Amygdala (tissue), 56 donors: ENCODE measurements at places on chromosomes 4 and X.

DNA sequence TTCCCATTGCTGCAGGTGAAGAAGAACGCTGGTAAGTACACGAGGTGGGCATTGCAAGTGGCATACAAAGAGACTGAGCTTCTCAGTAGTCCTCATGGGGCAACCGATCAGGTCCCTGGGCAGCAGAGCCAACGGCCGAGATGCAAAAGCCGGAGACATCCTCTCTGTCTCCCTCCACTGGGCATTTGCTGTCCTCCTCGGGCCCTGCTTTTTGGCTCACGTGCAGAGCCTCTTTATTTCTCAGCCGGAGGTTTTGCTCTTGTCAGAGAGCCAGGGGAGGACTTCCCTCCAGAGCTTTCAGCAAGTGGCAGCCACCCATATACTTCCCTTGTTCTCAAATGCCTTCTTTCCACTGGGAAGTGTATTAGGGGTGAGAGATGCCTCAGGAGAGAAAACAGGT, 18.0 kb downstream of the STARD8 start:
- no peak for DNase-seq

GRCh38 chr4:107838861-107839565, 14.3 kb downstream of the SGMS2 start:
- DNase-seq, result no peak

- no peak for DNase-seq
Measured at GRCh38 chrX:253451-254297, 27.5 kb upstream of the PLCXD1 start.

DNA sequence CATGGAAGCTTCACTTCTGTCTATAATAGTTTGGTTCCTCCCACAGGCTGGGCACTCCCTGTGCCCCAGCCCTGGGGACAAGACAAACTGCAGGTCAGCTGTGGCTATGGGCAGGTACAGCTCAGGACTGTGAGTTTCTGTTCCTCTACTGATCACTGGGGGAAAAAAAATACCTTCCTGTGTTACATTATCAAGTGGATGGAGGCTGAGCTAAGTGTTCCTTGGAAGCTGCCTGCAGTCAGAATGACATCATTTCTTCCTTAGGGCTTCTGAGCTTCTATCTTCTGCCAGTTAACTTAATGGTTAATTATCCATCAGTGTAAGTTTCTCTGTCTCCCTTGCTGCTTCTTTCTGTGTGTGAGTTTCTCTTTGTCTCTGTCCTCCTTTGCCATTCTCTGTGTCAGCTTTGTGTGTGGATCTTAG, 4.6 kb downstream of the RAB33A start:
- DNase-seq, result no peak

DNA sequence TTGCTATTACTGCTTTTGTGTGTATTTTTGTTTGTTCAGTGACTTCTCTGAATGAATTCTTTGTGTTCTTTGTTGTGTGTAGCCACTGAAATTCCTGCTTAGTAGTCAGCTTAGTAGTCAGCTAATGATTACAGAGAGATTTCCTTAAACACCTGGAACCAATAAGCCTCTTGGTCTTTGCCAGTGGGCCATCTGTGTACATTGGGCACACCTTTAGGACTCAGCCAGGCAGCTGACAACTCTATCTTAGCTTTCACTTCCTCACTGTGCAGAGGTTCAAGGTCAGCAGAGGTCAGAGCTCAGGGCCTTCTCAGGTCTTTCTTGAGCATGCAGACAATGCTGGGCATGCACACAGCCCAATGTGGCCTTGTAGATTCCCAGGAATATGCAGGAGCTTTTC, 59.3 kb downstream of the RWDD4 start:
- DNase-seq, result no peak

- DNase-seq, result no peak
Measured at GRCh38 chr4:3790006-3790561, 23.9 kb downstream of the ADRA2C start.

- DNase-seq, result no peak
Measured at GRCh38 chrX:10079231-10079630, 77.5 kb upstream of the CLCN4 start.

DNA sequence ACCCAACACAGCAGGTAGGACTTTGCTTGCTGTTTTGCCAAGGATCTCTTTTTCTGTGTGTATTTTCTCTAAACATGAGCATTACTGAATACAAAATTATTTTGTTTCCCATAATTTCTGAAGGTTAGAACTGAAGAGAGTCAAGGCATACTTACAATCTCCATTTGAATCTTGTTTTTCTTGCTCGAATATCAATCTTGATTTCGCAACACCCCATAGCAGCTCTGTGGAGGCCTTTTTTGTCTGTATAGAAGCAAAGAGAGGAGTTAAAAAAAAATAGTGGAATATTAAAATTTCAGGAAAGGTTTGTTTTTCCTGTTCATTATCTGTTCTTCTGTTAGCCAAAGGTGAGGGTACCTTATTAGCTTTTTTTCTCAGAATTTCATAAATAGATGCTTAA, 92.9 kb downstream of the TNIP2 start:
- no peak for DNase-seq

DNA sequence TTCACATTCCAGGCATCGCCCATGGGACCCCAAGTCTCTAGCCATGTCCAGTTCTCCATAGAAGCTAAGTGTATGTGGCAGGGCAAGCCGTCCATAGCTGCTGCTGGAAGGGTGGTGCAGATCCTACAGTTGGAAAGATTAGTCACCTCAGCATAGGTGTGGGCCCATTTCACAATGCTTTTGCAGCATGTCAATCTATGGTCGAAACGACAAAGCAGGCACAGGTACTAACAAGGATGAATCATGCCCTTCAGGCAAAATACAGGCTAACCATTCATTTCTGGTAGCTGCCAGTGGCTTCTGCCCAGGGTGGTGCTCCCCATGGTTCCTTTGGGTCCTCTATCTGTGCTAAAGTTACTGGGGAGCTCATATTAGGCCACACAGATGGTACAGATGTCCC, 225.2 kb downstream of the ADGRL3 start:
- DNase-seq, result no peak

- no peak for DNase-seq
Measured at GRCh38 chr4:6955261-6955911, 45.8 kb downstream of the TBC1D14 start.

DNA sequence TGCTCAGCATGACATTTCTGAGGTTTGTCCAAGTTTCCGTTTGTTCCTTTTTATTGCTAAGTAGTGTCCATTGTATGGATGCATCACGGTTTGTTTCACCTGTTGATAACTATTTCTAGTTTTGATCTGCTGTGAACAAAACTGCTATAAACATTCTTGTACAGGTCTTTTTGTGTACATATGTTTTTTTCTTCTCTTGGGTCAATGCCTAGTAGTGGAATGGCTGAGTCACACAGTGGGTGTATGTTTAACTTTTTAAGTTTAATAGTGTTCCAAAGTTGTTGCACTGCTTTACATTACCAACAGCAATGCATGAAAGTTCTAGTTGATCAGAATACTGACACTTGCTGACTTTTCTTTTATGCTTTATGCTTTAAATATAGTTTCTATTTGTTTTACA, 76.7 kb downstream of the MAOB start:
- DNase-seq, result no peak

DNA sequence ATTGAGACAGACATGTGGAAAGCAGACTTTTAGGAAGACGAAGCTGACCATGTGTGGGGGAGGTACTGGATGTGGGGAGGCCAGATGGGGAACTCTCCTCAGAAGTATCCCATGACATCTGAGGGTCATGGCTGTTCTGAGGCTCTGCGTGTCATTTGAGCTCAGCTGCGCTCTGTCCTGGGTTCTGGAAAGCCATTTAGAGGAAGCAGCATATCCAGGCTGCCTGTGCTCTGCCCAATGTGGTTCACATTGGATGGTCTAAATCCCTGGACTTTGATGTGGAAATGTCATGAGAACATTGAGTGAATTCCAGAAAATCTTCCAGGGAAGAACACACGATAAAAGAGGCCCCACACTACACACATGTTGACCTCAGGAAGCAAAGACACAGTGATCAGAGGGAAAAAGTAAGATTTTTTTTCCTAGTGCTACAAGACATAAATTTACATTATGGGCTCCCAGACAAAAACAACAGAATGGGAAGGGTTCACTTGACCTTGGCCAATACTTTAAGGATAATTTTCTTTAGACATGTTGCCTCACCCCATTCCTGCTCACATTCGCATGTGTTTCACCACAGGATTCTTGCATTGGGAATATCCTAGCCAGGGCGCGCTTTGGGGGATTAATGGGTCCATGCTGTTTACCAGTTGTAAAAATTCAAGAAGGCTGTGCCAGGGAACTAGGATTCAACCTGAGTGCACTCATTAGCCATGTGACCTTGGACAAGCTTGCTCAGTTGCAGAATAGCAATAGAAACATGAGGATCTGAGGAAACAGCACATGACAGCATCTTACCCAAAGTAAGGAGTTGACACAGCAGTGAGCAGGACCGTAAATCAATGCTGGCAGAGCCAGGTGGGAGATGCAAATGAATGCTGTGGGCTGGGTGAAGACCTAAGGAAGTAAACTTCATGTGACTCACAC, 73.2 kb upstream of the C1QTNF7 start:
- no peak for DNase-seq

DNA sequence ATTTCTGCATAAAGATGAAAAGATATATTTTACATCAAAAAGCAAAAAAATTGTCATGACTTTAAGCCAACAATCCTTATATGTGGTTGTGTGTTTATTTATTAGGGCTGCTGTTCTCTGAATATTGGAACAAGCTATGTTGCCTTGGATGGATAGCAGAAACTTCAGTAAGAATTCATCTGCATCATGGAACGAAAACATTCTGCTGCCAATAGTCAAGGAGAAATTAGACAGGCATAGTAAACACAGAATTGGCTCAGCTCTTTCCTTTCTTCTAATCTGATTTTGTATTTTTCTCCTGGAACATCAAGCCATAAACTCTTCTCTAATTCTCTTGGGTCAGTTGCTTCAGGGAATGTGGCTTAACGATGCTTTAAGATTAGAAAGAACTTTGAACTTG, 1257.0 kb downstream of the NLGN4X start:
- DNase-seq, result no peak

- DNase-seq, result no peak
Measured at GRCh38 chr4:113052379-113052951, 3.0 kb downstream of the ANK2 start.

DNA sequence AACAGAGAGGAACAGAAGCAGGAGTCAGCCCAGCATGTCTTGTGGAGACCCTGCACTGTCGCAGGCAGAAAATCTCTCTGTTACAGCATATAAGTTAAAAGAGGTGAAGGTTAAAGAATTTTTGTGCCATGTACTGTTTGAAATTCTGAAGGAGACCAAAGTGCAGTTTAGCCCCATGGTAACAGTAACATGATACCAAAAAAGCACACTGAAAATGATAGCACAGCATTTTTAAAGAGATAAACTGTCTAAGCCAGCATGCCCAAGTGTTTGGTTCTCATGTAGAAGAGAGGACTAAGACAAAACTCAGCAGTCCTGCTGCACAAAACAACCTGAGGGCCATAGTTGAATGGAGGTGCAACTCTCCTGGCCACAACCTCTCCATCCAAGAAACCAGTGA, 41.9 kb upstream of the PARM1 start:
- DNase-seq, result no peak
